ENCODE measurements at places on chromosomes 2 and 18.

GRCh38 chr2:26503231-26503880 is 25.4 kb upstream of the OTOF start:
- peak; percentile 55 for DNase-seq

- DNase-seq, result no peak
Observed at GRCh38 chr2:165630236-165630635, 160.7 kb downstream of the CSRNP3 start.

- no peak for DNase-seq
Observed at GRCh38 chr2:28399289-28399688, 6.6 kb downstream of the FOSL2 start.

GRCh38 chr2:140667203-140667602 is 1463.6 kb downstream of the LRP1B start:
- DNase-seq, result no peak

DNA sequence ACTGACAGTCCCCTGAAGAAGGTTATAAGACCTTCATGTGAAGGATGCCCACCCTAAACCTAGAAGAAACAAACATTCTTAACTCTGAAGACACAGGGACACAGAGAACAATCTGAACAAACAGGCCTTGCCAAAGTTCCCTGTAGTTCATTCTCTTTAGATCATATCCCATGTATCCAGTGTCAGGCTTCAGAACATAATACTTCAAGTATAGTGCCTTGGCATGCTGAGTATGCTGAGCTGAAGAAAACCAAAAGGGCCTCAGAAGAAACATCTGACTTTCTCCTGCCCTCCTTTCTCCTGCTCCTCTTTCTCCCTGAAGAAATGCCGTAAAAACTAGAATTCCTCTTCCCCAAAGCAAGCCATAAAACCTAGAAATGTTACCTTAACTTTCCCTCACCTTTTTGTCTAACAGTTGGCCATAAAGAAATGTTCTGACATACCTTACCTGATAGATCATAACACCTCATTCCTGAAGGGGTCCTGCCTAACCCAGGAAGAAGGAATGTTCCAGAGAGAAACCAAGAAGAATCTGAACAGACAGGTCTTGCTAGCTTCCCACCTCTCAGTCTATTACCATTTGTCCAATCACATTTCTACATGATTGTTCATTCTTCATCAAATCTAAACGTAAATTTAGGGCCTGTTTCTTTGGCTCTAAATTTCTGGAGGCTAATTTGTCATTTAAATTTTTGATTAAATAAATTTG is 160.1 kb upstream of the ZC3H15 start:
- no peak for DNase-seq
